ENCODE measurements at places on chromosomes 2 and 18.

GRCh38 chr2:15670981-15671380 lies 79.3 kb downstream of the DDX1 start:
- no peak for DNase-seq

DNA sequence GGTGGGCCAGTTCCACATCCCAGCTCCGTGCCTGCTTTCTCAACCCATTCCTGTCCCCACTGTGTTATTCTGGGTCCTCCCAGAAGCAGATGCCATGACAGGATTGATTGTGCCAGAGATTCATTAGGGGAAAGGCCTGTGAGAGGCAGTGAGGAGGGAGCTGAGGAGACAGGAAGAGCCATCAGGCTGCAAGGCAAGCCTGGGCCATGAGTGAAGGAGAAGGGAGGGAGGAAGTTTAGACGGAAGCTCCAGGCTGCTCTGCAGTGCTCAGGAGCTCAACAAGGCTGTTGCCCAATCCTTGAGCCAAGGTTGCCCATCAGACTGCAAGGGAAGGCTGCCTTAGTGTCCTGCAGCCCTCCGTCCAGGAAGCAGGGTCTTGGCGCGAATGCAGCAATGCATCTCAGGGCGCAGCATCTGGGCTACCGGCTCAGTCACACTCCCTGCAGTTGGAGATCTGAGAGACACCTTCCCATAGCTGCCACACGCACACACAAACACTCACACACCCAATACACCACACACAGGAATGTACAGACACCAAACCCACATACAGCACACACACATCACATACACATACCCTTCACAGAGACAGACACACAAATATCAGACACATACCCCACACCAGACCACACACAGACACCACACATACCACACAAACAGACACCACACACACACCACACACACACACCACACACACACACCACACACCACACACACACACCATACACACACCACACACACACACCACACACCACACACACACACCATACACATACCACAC lies 139.5 kb upstream of the NDUFV2 start:
- DNase-seq: no peak

DNA sequence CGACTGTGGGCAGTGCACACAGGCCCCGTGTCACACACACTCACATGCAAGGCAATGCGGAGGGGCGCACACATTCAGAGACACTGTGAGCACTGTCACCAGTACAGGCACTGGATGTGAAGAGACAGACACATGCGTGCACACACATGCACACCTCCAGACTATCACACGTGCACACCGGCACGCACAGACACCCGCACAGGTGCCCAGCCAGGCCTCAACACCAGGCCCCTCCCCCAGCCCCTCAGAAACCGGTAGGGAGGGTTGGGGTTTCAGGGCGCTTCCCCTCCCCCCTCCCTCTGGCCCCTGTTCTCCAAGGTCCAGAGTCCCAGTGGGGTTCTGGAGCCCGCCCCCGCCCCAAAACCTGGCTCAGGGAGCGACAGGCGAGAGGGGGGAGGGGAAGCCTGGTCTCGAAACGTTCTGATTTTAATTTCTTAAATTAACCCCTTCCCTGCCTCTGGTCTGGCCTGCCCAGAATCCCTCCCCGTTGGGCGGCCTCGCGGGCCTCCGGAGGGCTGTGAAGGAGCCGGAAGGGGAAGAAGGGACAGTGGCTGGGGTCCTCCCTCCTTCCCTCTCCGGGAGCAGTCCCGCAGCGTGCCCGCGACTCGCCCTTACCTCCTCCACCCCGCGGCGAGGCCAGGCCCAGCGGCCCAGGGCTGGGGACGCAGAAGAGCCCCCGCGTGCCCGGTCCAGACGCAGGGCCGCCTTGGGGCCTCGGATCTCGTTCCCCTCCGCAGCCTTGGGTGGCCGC lies 558 bp downstream of the FBXO41 start:
- no peak for DNase-seq

GRCh38 chr2:164706522-164706921 lies 85.2 kb upstream of the GRB14 start:
- no peak for DNase-seq

DNA sequence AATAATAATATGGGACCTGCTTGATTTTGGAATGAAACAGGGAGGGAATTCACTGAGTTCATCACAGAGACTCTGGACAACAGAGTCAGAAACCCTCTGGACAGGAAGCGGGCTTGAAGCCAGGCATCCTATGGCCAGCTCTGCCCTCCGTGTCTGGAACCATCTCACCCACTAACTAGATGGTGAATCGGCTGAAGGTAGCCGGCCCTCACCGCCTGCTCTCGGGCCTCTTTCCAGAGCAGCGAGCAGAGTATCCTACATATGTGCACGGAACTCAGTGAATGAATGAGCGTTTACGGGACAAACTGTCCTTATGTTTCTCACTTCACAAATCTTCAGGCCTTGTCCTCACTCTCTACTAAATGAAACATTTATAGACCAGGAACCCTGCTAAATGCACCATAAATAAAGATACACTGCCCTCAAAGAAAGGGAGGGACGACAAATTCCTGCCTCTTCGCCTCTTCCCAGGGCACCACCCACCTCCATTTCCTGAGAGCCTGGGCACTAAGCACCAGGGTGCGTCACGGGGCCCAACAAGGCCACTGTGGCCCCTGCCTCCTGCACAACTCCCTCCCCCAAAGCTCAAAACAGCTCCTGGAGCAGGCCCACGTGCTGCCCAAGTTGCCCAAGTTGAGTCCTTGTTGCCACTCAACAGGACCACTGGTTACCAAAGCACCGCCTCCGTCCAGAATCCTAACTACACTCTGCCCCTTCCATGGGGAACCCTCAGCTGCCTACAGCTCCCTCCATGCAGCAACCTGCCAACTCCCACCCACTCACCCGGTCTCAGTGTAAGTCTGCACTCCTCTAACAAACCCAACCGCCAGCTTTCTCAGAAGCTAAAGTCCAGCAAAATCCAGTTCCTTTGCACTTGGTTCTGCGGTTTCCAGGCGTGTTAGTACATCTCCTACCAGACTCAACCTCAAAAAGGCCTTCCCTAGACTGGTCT lies 1.7 kb downstream of the TBC1D8 start:
- DNase-seq: no peak

GRCh38 chr2:3651691-3652648 lies 6.0 kb upstream of the ALLC start:
- DNase-seq: peak; percentile 24

DNA sequence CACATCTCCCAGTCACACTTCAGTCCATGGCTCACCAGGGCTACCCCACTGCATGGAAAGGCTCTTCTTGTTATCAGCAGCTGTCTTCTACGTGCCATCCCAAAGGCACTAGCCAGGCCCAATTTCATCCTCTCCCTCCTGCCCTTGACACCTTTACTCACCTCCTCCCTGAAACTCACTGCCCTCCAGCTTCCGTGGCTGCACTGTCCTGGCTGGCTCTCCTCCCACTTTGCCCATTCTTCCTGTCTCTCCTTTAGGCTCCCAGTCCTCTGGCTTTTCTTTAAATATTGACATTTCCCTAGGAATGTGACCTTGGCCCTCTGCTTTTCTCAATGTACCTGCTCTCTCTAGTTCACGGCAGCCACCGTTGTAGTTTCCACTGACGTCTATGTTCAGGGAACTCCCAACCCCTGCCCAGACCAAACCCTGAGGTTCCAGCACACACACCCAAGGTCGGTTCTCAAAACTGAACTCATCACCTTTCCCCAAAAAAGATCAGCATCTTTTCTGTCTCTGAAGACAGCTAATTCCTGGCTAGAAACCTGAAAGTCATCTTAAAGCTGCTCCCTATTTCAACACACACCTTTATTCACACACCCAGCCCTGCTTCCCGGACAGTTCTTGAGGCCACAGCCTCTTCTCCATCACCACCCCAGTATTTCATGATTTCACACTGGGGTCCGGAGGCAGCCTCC lies 36.7 kb downstream of the WDFY1 start:
- DNase-seq: no peak

- DNase-seq: no peak
These were observed 85.1 kb downstream of the CTAGE1 start for GRCh38 chr18:22332590-22332989.

DNA sequence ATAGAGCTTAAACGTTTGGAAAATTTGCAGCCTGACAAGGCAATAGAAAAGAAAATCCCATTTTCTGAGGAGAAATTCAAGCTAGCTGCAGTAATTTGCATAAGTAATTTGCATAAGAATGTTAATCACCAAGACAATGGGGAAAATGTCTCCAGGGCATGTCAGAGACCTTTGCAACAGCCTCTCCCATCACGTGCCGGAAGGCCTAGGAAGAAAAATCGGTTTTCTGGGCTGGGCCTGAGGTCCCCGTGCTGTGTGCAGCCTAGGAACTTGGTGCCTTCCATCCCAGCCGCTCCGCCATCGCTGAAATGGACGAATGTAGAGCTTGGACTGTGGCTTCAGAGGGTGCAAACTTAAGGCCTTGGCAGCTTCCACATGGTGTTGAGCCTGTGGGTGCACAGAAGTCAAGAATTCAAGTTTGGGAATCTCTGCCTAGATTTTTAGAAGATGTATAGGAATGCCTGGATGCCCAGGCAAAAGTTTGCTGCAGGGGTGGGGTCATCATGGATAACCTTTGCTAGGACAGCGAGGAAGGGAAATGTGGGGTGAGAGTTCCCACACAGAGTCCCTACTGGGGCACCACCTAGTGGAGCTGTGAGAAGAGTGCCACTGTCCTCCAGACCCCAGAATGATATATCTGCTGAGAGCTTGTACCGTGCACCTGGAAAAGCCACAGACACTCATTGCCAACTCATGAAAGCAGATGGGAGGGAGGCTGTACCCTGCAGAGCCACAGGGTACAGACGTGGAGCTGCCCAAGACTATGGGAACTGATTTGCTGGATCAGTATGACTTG lies 164.6 kb downstream of the GULP1 start:
- DNase-seq: no peak

DNA sequence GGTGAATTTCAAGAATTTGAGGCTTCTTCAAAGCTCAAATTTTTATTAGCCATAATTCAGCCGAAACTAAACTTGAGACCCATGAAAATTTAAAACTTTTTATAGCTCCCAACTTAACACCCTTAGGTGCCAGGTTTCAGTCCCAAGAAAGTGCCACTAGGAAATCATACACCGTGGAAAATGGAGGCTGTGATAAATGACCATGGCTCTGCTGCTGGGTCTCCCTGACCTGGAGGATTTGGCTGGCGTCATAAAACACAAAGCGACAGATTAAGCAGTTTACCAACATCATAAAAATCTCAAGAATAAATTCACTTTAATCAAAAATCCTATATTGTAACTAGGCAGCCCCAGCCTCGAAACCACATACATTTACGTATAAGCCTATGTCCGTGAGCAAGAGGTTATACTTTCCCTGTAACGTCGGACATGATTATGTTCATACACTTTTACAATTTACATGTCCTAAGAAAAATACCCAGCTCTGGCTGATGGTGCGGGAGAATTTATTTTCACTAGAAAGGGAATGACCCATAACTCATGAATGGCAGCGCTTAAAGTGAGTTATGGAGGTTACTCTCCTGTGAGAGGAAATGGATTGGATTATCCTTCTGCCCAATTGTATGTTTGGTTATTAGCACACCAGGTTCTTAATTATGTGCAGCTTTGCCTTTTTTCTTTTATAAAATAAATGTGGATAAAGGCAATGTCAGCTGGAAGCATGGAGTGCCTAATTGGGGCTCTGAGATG lies 329.4 kb downstream of the AGPS start:
- DNase-seq: no peak

GRCh38 chr18:11081009-11081532 lies 68.3 kb downstream of the PIEZO2 start:
- no peak for DNase-seq

Measured in activated T-cell treated with anti-CD3 and anti-CD28 coated beads for 4 hours (primary cell).